ENCODE measurements at places on chromosomes 6 and 20.
A peak's percentile ranks its signal among the peaks of the same experiment; 100 is the strongest.

DNA sequence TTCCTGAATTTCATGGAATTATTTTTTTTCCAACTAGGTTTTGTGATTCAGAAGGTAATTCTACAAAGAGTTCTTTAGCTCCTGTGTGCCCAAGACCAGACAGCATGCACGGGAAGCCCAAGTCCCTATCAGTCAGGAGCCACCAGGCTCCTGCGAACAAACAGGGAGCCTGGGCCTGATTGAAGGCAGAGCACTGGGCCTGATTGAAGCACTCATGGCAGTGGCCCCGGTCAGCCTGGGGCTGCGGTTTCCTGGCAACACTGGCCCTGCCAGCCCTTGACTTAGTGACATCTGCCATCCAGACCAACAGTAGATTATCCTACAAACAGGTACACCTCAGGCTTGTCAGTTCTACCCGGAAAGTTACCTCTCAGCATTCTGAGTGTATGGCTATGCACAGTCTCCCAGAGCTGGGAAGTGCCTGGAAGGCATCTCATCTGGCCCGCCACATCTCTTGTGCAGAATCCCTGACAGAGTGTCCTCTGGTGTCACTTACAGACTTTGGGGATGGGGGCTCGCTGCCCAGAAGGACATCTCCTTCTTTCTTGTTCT is 133.8 kb downstream of the VEGFA start:
- peak; percentile 75 for DNase-seq

DNA sequence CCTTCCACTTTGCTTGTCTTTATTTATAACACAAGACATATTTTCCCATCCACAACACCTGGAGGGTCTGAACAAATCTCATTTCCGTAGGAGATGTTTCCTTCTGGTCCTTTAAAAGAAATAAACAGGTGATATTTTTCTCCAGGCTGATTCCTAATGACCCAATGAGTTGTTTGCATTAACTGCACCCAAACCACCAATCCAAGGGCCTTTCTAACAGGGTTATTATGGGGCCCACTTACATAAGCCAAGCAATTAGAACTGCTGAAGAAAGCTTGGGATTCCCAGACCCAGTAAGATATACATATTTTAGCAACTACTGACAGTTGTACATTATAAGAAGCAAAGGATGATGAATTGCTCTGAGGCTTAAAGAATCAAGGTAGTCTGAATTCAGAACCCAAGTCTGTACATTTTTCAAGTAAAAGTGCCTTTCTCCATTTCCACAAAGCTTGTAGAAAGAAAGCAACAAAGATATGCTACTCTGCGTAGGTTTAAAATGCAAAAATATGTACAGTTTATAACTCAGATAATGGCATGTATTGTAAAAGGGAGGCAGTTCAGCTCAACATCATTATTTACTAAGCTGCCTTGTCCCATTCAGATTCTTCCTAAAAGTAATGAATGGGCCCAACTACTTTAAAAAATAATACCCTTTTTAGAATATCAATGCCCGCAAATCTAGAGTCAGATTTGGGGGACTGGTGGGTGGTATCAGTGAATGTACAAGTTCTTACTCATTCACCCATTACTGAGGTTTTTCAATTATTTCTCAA is 120.0 kb downstream of the DST start:
- no peak for DNase-seq

GRCh38 chr6:127933852-127934840 is 33.3 kb upstream of the THEMIS start:
- no peak for DNase-seq

GRCh38 chr6:71106276-71106675 is 149.4 kb upstream of the B3GAT2 start:
- DNase-seq, result no peak

DNA sequence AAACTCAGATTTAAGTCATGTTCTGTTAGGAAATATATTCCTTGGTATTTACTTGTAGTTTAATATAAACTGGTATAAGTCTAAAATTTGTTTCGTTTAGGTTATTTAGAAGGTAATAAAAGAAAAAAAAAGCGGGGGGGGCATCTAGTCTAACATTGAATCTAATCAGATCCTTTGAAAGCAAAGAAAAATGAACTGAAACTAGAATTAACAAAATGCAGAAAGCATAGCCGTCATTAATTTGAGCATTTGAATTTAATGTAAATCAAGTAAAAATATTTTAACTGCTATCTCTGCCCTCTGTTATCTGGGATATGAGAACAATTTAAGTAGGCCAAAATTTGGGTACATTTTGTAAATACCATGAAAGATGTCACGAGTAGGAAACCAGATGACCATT is 54.1 kb downstream of the SNX9 start:
- no peak for DNase-seq

GRCh38 chr6:4879741-4880275 is 103.6 kb downstream of the CDYL start:
- DNase-seq, result no peak

GRCh38 chr6:128275030-128275429 is 245.4 kb downstream of the PTPRK start:
- no peak for DNase-seq

- no peak for DNase-seq
Measured at GRCh38 chr6:168765752-168766151, 324.8 kb downstream of the SMOC2 start.

GRCh38 chr6:162854228-162854627 is 126.5 kb downstream of the PACRG start:
- DNase-seq, result no peak

DNA sequence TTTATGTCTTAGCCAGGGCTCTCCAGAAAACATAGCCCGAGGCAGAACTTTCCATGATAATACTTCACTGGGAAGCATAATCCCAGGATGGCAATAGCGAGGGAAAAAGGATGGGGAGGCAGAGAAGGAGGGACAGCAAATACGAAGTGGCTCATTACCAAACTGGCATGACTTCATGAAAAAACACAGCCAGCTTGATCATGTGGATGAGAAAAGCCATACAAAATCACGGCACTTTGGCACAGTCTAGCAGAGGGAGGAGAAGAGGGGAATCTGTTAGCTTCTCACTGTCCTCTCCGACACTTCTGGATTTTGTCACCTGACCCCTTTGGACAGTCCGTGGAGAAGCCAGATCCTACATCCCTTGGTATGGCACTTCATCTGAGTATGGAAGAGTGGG is 212.5 kb upstream of the GRIK2 start:
- DNase-seq, result no peak

DNA sequence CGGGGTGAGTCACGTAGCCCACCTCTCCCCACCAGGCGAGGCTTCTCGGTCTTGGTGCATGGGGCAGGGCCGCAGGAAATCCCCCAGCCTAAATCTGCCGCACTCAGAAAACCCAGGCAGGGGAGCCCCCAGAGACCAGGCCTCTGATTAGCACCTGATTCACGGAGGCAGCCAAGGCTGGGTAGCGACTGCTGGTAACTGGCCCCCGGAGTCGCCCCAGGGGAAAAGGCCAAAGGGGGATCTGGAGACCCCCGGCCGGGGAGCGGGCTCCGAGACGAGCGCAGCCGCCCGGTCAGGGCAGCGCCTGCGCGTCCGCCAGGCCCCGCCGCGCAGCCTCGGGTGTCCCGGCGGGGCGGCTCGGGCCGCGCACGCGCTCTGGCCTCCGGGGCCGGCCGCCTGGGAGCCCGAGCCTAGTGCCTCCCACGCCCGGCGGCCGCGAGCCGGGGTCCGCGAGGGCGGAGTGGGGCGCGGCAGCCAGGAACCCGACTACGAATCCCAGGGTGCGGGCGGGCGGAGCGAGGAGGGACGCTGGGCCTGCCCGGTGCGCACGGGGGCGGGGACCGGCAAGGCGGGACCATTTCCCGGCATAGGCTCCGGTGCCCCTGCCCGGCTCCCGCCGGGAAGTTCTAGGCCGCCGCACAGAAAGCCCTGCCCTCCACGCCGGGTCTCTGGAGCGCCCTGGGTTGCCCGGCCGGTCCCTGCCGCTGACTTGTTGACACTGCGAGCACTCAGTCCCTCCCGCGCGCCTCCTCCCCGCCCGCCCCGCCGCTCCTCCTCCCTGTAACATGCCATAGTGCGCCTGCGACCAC is at the start of gene DUSP22:
DUSP22 (plus strand) TSS at position 791 of the 809 bp plus-strand sequence. CDS start 53 bp downstream, outside the sequence.
- peak; percentile 84 for DNase-seq

DNA sequence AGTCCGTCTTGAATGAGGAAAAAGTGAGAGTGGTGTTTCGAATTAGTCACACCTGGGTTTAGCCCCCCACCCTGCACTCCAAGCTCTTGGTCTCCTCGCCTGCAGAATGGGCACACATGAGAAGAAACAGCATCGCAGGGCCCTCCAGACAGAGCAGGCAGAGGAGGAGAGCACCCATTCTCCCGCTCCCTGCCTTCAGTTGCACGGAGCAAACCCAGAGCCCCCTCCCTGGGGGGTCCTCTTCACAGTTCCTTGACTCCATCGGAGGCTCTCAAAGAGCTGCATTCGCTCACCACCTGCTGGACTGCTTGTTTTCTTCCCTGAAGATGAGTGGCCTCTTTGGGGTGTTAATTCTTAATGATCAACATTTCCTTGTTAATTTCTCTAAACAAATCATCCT is 5.1 kb downstream of the CST7 start:
- no peak for DNase-seq

- DNase-seq, result no peak
Measured at GRCh38 chr6:44452725-44453124, 65.2 kb downstream of the CDC5L start.

DNA sequence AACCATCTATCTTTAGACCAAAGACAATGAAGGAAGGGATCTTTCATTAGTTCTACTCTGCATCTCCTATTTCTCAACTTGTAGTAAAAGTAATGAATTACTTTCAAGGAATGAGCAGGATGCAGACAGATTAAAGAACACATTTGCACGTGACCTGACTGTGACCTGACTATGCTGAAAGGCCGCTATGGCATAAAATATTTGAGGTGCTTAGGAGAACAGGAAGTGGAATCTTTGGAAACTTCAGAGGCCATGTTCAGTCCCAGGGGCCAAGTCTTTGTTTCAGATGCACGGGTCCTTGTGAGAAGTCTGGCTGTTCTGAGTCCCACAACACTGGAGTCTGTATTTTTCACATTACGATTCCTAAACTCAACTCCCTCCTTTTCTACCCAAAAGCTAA is 41.0 kb downstream of the NINL start:
- no peak for DNase-seq

DNA sequence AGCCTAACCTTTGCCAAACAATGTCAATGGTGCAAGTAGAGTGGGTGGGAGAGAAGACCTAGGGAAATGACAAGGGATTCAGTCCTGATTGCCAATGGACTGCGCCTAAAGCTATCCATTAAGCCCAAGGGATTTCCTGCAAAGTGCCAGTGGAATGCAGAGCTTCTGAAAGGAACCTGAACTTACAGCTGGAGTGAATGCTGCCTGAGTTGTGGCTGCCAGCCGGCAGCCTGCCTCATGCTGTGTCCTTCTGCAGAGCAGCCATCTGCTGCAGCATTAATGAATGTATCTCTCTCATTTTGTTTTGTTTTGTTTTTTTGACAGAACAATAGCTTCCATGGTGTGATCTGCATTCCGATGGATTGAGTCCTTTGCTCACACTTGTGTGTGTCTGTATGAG is 44.7 kb downstream of the SLC35F1 start:
- DNase-seq, result no peak

- no peak for DNase-seq
Measured at GRCh38 chr6:32164295-32164694, at the start of gene EGFL8. EGFL8 (plus strand) TSS chr6:32164595; CDS start chr6:32166166, 1,571 bp downstream.

GRCh38 chr6:9131616-9132015 is 696.3 kb upstream of the SLC35B3 start:
- DNase-seq, result no peak

GRCh38 chr20:39943336-39943735 is 745.7 kb downstream of the MAFB start:
- no peak for DNase-seq

GRCh38 chr20:25285091-25285647 is 37.3 kb downstream of the PYGB start:
- peak; percentile 18 for DNase-seq

GRCh38 chr6:168968228-168968627 is 285.4 kb downstream of the THBS2 start:
- peak; percentile 33 for DNase-seq

- no peak for DNase-seq
Measured at GRCh38 chr6:159983641-159984080, 14.8 kb downstream of the IGF2R start.

GRCh38 chr20:37350649-37351574 is 5.0 kb downstream of the SRC start:
- DNase-seq, result no peak

DNA sequence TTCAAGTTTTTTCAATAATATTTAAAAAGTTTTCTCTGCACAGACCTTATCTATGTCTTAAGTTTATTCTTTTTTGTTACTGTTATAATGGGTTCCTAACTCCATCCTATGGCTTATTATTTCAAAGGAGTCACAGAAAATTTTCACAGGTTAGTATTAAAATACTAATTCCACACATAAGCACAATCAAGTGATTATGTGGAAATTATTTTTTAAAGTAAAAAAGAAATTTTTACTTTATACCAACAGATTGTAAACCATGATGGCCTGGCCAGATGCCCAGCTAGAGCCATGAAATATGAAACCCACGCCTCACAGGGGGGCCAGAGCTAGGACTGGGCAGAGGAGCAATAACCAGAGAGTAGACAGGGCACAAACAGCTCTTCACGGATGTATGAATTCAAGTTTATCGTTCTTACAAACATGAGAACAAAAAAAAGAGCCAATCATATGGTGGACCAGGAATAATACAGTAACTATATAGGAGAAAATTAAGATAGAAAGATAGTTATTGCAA is 34.0 kb downstream of the NUDT3 start:
- peak; percentile 29 for DNase-seq

- DNase-seq, result no peak
Measured at GRCh38 chr20:43728686-43729255, 2.0 kb upstream of the GTSF1L start.

DNA sequence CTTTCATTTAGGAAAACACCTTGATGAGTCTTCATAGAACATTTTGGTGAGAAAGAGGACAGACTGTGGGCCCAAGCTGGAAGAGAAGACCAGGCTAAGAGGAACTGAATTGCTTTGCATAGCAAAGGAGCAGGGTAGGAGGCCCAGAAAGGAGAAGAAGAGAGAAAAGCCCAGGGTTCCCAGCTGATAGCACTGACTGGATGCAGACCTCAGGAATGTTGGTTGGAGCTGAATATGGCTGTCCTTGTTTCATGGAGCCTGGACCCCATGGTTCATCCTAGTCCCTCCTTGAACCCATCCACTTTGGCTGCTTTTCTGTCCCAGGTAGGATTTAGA is 18.0 kb upstream of the ZFAND3 start:
- no peak for DNase-seq

DNA sequence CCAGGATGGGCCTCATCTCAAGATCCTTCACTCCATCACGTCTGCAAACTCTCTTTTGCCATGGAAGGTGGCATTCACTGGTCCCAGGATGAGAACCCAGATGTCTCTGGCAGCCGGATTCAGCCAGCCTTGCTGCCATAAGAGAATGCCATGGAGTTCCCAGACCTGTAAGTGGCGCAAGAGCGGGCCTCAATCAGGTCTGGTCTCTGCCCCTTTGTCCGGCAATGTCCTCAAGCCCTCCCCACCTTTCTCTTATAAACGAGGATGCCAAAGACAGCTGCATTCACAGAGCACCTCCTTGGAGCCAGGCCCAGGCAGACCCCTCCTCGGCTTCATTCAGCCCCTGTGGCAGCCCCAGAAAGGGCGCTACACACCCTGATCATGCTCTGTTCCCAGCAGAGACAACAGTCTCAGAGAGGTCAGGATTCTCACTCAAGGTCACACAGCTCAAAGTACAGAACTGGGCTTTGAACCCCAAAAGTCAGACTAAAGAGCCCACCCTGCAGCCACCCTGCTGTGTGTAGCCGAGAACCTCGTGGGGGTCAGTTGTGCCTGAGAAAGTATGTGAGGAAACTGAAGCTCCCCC is 263.7 kb downstream of the TAF4 start:
- no peak for DNase-seq

Data from BE2C (cell line).